ENCODE measurements at places on chromosomes 1 and 21.

GRCh38 chr1:200653022-200653462 lies 16.7 kb downstream of the DDX59 start:
- peak; percentile 14 for DNase-seq

DNA sequence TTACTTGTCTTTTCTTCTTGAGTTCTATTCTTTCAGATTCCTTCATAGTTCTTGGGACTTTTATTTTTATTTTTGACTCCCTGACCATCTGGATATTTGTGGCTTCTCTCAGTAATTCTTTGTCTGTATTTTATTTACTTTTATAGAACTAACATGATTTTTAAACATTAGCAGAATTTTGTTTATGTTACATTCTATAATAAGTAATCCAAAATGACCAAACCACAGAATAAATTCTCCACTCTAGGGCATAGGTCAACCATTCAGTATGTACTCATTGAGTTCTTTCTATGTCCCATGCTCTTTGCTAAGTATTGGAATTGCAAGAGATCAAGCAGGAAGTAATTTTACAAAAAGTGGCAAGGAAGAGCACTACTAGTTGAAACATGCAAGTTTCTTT lies 969.0 kb downstream of the TTLL7 start:
- no peak for DNase-seq

DNA sequence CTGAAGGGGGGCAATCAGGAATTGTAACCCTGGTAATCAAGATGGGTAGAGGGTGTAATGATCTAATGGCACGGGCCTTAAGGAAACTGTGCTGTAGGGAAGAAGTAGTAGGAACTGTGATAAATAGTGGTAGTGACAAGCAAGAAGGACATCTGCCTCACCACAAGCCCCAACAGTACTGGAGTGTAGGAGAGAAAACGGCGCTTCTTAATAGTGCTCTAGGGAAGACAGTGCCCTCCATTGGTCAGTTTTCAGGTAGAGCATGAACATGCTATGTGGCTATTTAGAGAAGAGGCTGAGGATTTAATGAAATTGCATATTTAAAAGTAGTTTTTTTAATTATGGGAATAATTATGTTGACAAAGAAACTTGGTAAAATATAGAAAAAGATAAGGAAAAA lies 32.2 kb downstream of the SLC30A7 start:
- no peak for DNase-seq

DNA sequence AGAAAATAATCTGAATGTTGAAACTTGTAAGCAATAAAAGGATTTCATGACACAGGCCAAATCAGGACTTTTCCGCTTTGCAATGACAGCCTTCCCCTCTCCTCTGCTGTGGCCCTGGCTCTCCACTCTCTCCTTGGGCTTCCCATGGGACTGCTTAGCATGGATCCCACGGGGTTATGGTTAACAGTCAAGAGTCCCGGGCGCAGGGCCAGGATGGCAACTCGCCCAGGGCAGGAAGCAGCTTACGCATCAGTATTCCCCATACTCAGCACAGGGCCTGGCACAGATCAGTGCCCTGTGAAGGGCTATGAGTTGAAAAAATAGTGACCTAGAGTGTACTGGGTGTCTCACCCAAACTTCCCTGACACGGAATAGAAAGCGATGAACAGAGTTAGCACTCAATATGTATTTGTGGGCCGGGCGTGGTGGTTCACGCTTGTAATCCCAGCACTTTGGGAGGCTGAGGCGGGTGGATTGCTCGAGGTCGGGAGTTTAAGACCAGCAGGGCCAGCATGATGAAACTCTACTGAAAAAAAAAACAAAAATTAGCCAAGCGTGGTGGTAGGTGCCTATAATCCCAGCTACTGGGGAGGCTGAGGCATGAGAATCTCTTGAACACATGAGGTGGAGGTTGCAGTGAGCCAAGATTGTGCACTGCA lies 29.1 kb upstream of the GRHL3 start:
- DNase-seq, result no peak
